ENCODE measurements at places on chromosomes 5 and 9.

GRCh38 chr5:72377910-72378638 lies 57.9 kb downstream of the PTCD2 start:
- DNase-seq = peak; percentile 63

GRCh38 chr9:112439825-112440224 lies 46.8 kb upstream of the KIAA1958 start:
- no peak for DNase-seq

DNA sequence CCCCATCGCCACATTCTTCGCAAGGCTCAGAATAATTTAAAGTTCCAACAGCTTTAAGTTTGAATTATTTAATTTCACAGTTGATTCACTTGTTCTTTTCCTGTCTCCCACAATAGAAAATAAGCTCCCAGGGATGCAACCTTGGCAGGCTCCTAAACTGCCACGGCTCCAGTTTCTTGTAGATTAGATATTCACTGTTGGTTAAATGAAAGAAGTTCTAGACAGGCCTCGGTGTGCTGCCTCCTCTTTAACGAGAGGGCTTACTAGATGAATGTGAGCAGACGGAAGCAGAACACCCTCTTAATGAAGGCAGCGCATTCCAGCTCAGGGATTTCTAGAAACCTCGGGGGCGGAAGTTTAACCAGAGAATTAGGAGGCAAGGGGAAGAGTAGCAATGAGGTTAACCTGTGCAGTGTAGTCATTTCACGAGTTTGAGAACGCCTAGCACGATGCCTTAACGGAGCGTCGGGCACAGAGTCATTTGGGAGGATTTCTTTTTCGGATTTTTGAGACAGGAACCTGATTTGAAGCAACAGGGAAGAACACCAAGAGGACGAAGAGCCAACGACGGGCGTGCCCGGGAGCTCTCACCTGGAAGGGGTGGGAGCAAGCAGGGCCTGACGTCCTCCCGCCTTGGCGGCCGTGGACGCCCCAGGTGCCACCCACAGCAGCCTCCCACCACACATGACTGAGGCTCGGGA lies 637 bp upstream of the SMC5 start:
- peak; percentile 60 for DNase-seq

DNA sequence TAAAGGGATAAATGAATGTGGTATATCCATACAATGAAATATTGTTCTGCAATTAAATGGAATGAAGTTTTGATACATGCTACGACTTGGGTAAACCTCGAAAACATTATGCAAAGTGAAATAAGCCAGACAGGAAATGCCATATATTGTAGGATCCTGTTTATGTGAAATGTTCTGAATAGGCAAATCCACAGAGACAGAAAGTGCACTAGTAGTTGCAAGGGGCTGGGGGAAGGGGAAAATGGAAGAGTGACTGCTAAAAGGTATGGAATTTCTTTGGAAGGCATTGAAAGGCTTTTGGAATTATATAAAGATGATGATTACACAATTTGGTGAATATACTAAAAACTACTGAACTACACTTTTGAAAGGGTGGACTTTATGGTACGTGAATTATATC lies 97.0 kb downstream of the FOXD1 start:
- no peak for DNase-seq

DNA sequence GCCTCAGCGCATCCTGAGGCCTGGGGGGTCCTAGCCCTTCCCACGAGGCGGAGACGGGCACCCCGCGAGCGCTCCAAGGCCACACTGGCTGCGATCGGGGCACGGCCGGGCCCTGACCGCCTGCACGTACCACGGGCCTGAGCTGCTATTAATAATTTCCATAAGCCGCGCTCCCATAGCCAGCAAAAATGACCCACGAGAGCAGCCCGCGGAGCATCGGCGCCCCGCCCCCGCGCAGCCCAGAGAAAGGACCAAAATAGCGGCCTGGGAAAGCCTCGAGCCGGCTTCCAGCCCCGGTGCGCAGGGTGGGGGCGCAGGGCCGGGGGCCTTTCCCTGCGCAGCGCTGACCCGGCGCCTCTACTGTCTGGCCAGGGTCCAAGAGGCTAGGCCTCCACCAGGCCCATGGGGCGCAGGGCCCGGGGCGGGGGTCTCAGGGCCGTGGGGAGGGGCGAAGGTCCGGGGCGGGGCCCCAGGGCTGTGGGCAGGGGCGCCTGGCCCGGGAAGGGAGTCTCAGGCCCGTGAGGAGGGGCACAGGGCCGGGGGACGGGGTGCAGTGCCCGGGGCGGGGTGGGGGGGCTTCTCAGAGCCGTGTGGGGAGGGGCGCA lies 54.4 kb downstream of the EXD3 start:
- DNase-seq = no peak

- DNase-seq = no peak
Measured at GRCh38 chr9:134940236-134941208, 22.8 kb upstream of the FCN1 start.

DNA sequence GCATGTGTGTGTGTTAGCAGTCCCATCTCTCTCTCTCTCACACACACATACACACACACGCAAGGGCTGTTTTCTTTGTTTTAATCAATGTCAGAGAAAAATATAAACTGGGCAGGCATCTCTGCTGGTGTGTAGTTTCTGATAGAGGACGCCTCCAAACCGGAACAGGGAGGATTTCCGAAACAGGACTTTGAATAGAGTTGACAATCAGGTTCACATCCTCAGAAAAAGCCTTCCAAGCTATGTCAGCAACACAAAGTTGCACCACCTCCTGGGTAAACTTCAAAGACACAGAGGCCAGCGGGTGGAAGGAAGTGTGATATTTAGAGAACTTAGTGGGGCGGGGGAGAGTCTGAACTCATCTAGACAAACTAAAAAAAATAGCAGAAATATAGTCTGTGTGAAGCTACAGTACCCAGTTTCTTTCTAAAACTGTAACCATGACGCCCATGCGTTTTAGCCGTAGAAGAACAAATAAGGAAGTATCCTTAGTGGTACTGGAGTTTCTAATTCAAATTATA lies 1.2 kb downstream of the ST8SIA4 start:
- DNase-seq = peak; percentile 38

- DNase-seq = peak; percentile 80
Measured at GRCh38 chr5:149387081-149387631, 8.1 kb upstream of the IL17B start.

DNA sequence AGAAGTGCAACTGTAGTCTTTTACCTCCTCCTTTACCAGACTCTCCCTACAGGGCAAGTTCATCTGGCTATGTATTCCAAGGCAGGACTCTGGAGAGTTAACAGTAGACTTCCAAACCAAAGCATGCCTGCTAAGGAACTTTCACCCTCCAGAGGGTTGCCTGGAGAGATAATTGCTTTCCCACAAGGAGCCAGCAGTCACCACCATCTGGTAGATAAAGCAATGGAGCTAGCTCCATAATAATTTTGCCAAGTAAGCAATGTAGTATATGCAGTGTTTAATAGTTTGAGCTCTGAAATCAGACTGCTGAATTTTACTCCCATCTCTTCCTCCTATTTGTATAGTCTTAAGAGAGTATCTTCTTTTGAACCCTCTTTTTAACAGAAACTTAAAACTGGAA lies 566.8 kb upstream of the PTGER4 start:
- DNase-seq = no peak

DNA sequence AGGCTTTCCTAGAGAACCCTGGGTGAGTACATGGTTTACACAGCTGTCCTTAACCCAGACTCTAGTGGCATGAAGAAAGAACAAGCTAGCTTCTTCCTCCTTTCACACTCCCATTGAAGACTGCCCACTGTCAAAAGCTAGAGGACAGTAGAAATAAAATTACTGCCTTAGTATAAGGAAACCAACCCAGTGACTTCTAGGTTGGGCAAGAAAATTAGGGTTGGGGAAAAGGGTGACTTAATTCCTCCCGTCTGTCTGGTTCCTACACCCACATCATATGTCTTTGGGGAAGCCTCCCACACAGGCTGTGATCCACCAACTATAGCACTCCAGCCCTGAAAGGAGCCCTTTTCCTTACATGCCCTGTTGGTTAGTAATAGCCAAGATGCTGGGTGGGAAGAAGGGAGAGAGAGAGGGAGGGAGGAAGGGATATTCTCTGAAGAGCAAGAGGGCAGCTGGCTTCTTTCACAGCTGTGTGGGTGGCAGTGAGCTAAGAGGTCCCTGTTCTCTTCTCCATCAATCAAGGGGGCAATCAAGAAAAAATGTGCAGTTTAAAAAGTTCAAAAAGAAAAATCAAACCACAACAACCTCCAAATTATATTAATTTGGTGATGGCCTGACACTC lies 21.7 kb downstream of the HBEGF start:
- DNase-seq = no peak

Measured in cardiac muscle cell (in vitro differentiated cells and primary cell).